T-cell (primary cell): ENCODE measurements at places on chromosomes 6 and 20. TPM values are rescaled to one million over a fixed set of nuclear protein-coding genes. Genes with fewer than 3 reads are reported as not detected.

DNA sequence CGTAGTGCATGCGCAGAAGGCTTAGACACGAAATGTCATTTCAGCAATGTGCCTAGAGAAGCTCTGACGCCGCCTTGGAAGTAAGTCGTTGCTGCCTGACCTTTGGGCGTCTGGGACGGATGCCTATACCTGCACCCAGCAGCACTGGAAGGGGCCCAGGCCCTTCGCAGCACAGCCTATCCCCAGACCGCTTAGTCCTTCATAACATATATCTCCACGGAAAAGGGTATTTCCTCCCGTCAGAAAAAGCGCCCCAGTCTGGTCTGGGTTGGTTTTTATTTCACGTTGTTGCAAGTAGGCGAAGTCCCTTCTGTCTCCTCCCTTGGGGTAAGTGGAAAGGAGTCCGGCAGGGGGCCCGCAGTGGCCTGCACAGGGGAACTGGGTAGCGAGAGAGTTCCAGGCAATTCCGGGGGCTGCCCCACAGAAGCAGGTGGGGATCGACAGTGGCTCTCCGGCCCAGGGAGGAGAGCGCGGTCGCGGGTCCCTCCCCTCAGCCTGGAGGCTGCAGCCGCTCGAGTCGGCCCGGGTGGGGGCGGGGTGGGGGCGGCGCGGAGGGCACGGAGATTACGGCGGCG lies 559 bp upstream of the EYA4 start:
- H3K4me1 ChIP-seq, result no peaks in the 10 kb centered on the region
- no peak for DNase-seq
- peaks cover 25% of the 10 kb centered on the region for H3K27me3 ChIP-seq
- H3K36me3 ChIP-seq, result no peaks in the 10 kb centered on the region
- H3K4me3 ChIP-seq, result no peak overlapping the region
- H3K27ac ChIP-seq, result no peak overlapping the region

- H3K4me1 ChIP-seq, result no peaks in the 10 kb centered on the region
- DNase-seq, result no peak
- H3K27me3 ChIP-seq, result peaks cover 4% of the 10 kb centered on the region
- no peaks in the 10 kb centered on the region for H3K36me3 ChIP-seq
- no peak overlapping the region for H3K27ac ChIP-seq
These were observed 93.3 kb downstream of the PACRG start for GRCh38 chr6:162821102-162821501.

- H3K36me3 ChIP-seq, result no peaks in the 10 kb centered on the region
- no peak for DNase-seq
- H3K4me1 ChIP-seq, result no peaks in the 10 kb centered on the region
- H3K4me3 ChIP-seq, result no peak overlapping the region
- no peaks in the 10 kb centered on the region for H3K27me3 ChIP-seq
- H3K27ac ChIP-seq, result no peak overlapping the region
These were observed 192.6 kb upstream of the SALL4 start for GRCh38 chr20:51994751-51995417.

GRCh38 chr6:142545147-142545546 lies 243.3 kb downstream of the ADGRG6 start:
- H3K4me3 ChIP-seq, result no peak overlapping the region
- H3K4me1 ChIP-seq, result peaks cover 9% of the 10 kb centered on the region
- no peak for DNase-seq
- H3K36me3 ChIP-seq, result no peaks in the 10 kb centered on the region

DNA sequence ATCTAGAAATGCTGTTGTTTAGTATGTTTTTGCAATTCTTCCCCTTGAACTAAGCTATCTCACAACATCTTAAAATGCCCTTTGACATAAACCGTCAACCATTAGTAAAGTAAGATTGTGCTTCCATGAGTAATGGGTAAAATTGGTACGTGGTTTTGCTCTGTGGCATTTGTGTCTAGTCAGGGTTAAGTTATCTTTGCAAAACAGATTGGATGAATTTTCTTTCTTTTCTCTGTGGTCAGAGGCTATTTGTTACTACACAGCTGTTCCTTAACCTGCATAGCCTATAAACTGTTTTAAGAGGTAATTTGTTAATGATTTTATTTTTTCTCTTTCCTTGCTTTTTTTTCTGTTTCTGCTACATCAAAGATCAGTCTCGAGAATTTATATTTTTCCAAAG lies 75.4 kb downstream of the RPP40 start:
- DNase-seq, result no peak
- no peaks in the 10 kb centered on the region for H3K4me1 ChIP-seq
- no peak overlapping the region for H3K4me3 ChIP-seq
- H3K27me3 ChIP-seq, result no peaks in the 10 kb centered on the region
- no peak overlapping the region for H3K27ac ChIP-seq

DNA sequence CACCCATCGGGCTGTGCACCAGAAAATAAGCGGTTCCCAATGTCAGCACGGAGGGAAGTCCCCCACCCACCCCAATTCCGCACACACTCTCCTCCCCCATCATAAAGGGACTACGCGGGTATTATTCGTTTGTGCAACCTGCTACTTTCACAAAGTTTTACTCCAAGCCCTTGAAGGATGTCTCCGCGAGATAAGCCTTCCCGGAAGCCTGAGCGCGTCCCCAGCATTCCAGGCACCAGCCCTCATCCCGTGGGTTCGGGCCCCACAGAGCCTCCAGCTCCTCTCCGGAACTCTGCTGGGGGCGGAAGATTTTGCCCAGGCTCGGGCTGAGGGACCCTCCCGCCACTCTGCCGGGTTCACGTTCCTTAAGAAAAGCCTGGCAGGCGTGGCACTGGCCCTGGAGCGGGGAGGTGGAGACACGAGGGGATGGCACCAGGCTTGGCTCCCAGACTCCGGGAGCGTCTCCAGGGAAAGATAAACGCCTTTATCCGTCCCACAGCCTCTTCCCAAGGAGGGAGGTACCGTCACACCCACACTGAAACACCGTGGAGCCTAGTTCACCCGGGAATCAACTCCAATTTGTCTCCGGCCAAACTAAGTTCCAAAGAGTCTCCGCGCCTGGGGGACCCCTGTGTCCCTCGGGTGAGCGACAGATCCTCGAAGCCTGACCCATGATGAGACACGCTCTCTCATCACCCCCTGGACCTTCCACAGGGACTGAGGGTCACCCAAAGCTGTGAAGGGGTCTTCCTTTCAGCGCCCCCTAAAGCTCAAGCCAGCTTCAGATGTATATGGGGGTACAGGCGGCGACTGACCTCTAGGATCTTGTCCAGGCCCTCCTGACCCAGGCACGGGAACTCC lies 934 bp downstream of the KCNK5 start:
- H3K4me3 ChIP-seq, result peak overlapping the region; percentile 69
- peaks cover 25% of the 10 kb centered on the region for H3K4me1 ChIP-seq
- H3K27ac ChIP-seq, result no peak overlapping the region
- no peaks in the 10 kb centered on the region for H3K36me3 ChIP-seq

- no peak overlapping the region for H3K4me3 ChIP-seq
- no peaks in the 10 kb centered on the region for H3K4me1 ChIP-seq
- DNase-seq, result no peak
- no peak overlapping the region for H3K27ac ChIP-seq
These were observed 27.8 kb upstream of the FAM110A start for GRCh38 chr20:805713-806112.

- H3K27ac ChIP-seq, result no peak overlapping the region
- no peaks in the 10 kb centered on the region for H3K4me1 ChIP-seq
- DNase-seq, result no peak
These were observed 117.0 kb upstream of the KCNG1 start for GRCh38 chr20:51139891-51140290.

DNA sequence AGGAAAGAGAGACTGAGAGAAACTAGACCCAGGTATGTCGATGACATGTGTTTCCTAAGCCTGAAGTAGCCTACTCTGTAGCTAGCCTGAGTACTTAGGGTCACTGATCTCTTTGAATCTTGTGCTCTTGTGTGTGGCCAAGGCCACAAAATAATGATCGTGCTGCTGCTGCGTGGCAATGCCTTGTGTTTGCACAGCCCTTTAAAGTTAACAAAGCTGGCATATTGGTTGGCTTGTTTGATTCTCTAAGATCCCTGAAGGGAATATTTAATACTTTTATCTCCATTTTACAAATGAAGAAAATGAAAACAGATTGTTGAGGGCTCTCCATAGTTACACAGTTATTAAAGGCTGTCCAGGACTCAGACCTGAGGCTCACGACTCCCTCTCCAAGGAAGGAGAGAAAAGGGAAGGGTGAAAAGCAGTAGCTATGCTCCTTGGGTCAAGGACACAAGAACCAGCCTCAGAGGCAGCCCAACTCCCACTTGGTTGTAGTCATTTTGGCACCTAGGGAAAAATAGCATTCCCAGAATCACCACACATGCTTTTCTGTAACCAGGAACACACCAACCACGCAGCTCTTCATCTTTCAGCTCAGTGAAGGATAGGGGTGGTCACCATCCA lies 130.7 kb downstream of the LRFN2 start:
- H3K4me3 ChIP-seq, result no peak overlapping the region
- DNase-seq, result no peak
- H3K27ac ChIP-seq, result peak overlapping the region; percentile 59
- H3K4me1 ChIP-seq, result no peaks in the 10 kb centered on the region

DNA sequence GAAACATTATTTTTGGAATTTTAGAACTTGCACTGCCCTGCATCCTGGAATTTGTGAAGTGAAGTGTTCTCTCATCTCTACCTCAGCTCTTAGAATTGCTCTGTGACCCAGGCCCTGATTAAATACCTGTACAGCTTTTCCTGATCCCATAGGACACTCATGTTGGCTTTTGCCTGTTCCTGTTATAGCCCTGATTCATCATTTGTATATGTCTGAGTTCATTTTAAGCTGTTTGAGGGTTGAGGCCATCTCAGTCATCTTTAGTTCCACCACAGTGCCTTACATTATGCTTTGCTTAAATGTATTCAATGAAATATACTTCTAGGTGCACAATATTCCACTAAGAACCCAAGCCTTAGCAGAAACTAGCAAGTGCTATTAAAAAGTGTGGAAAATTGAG lies 26.4 kb downstream of the ZFAND3 start:
- H3K27ac ChIP-seq, result no peak overlapping the region
- H3K27me3 ChIP-seq, result no peaks in the 10 kb centered on the region
- H3K4me3 ChIP-seq, result no peak overlapping the region
- H3K4me1 ChIP-seq, result peaks cover 2% of the 10 kb centered on the region
- no peaks in the 10 kb centered on the region for H3K36me3 ChIP-seq

- H3K27me3 ChIP-seq, result no peaks in the 10 kb centered on the region
- H3K4me1 ChIP-seq, result no peaks in the 10 kb centered on the region
- no peaks in the 10 kb centered on the region for H3K36me3 ChIP-seq
- no peak overlapping the region for H3K27ac ChIP-seq
These were observed 229.1 kb downstream of the PLCB1 start for GRCh38 chr20:8361006-8361652.

- no peaks in the 10 kb centered on the region for H3K4me1 ChIP-seq
- H3K27me3 ChIP-seq, result peaks cover 3% of the 10 kb centered on the region
- no peak overlapping the region for H3K27ac ChIP-seq
- no peaks in the 10 kb centered on the region for H3K36me3 ChIP-seq
- no peak for DNase-seq
- H3K4me3 ChIP-seq, result no peak overlapping the region
These were observed 21.4 kb downstream of the CPNE5 start for GRCh38 chr6:36817847-36818246.

DNA sequence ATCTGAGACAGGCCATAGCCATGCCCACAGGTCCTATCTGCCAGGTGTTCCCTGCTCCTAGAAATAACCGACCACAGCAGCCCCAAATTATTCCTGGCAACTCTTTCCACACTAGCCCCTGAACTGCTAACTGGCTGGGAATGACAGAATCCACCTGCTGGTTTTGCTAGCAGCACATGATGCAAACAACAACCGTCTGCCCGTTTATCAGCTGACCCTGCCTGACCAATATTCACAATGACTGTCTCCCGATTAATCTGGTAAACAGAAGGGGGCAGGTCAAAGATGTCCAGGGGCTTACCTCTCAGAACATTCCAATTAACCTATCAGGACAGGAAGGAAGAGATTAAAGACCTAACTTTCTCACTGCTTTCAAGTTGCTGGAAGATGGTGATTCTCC lies 101.5 kb downstream of the NRSN1 start:
- DNase-seq, result no peak
- no peaks in the 10 kb centered on the region for H3K4me1 ChIP-seq
- H3K4me3 ChIP-seq, result no peak overlapping the region
- H3K27ac ChIP-seq, result no peak overlapping the region

- H3K36me3 ChIP-seq, result no peaks in the 10 kb centered on the region
- no peak overlapping the region for H3K27ac ChIP-seq
- H3K4me1 ChIP-seq, result no peaks in the 10 kb centered on the region
- no peaks in the 10 kb centered on the region for H3K27me3 ChIP-seq
These were observed 482.5 kb downstream of the C6orf118 start for GRCh38 chr6:164826831-164827468.

DNA sequence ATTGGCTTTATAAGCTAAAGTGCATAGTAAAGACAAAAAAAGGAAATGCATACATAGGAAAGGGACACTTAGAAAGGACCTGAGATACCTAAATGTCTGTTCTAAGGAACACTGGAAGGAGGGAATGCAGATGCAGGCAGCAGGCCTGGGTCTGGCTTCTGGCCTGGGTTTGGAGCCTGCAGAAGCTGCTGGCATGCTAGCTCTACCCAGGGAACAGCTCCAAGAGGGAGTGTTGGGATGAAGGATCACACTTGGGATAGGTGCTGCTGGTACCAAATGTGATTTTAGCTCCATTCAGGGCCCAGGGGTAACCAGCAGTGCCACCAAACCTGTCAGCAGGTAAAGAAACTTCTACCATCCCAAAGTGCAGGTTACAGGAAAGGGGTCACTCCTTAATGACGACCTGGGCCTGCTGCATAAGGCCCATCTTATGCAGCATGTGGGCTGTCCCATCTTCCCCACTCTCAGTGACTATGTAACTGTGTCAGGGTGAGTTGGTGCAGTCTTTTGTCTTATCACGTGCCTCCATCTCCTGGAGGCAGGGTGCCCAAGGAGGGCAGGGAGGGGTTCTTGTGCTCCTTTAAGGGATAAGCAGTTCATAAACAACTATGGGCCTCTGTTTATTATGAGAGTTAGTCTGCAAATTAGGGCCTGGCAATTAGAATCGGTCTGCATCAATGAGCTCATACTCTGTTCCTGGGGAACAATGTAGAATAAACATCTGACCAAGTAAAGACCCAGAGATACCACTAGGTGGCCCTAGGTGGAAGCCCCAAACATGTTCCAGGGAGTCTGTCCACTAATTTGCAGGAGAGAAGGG lies 26.9 kb downstream of the DDX27 start:
- DNase-seq, result no peak
- no peak overlapping the region for H3K4me3 ChIP-seq
- no peaks in the 10 kb centered on the region for H3K27me3 ChIP-seq
- H3K4me1 ChIP-seq, result no peaks in the 10 kb centered on the region
- peaks cover 31% of the 10 kb centered on the region for H3K36me3 ChIP-seq

GRCh38 chr6:10400330-10400729 lies 14.5 kb downstream of the TFAP2A start:
- H3K4me1 ChIP-seq, result peaks cover 14% of the 10 kb centered on the region
- H3K36me3 ChIP-seq, result no peaks in the 10 kb centered on the region
- no peak overlapping the region for H3K4me3 ChIP-seq
- DNase-seq, result no peak
- no peak overlapping the region for H3K27ac ChIP-seq

POU5F1 gene
- total RNA-seq, result 3.7 TPM

APOM gene
- 3.6 TPM for total RNA-seq
